ENCODE measurements at places on chromosomes 6 and 20.

DNA sequence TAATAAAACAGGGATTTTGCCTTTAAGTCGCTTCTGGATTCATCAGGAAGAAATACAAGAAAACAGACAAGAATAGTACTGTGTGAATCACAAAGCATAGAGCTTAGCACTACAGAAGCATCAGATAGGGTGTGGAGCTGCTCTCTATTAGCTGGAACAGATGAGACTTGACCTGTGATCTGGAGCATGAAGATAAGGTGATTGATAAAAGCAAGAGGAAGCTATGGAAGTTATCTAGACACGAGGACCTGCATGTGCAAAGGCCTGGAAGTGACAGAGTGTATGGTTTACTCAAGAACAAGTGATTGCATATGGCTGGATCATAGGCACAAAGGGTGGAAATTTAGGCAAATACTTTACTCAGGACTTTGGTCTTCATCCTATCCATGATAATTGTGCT, 112.9 kb upstream of the MLIP start:
- DNase-seq = no peak

GRCh38 chr20:24670341-24670872, 201.0 kb downstream of the SYNDIG1 start:
- no peak for DNase-seq

GRCh38 chr6:125477156-125477555, 175.4 kb upstream of the HDDC2 start:
- DNase-seq = no peak

GRCh38 chr6:46246081-46246480, 75.3 kb upstream of the ENPP5 start:
- DNase-seq = no peak

- DNase-seq = no peak
Observed at GRCh38 chr6:56744528-56744927, 101.8 kb upstream of the DST start.

GRCh38 chr20:45946149-45946970, 11.9 kb downstream of the PCIF1 start:
- peak; percentile 60 for DNase-seq

- no peak for DNase-seq
Observed at GRCh38 chr6:166619912-166620311, 7.1 kb downstream of the RPS6KA2 start.

GRCh38 chr6:102068349-102068929, 674.9 kb downstream of the GRIK2 start:
- DNase-seq = no peak

DNA sequence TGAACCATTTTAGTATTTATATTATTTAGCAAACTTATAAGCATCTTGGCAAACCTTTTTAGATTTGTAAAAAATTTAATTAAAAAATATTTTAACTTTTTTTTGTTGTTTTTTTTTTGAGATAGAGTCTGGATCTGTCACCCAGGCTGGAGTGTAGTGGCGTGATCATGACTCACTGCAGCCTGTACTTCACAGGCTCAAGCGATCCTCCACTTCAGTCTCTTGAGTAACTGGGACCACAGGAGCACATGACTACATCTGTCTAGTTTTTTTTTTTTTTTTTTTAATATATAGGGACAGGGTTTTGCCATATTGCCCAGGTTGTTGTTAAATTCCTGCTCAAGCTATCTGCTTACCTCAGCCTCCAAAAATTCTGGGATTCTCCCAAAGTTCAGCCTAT, 161.1 kb downstream of the EYS start:
- DNase-seq = no peak

- DNase-seq = no peak
Observed at GRCh38 chr20:36320898-36321695, 15.0 kb downstream of the DLGAP4 start.

Data from activated CD8-positive, alpha-beta T cell treated with anti-CD3 and anti-CD28 coated beads for 36 hours (primary cell).